ENCODE measurements at places on chromosomes 1 and 21.

DNA sequence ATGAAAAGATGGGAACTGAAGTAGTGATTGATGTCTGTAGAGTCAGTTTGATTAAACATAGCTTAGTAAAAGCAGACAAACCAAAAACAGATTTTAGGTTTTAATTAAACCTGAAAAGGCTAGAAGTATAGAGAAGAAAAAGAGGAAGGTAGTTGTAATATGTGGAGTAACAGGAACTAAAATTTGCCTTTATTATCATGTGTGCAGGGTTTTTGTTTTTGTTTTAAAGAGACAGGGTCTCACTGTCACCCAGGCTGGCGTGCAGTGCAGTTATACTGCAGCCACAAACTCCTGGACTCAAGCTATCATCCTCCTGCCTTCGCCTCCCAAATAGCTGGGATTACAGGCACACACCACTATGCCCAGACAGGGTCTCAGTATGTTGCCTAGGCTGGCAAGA lies 6.0 kb downstream of the TOR1AIP1 start:
- DNase-seq: no peak

DNA sequence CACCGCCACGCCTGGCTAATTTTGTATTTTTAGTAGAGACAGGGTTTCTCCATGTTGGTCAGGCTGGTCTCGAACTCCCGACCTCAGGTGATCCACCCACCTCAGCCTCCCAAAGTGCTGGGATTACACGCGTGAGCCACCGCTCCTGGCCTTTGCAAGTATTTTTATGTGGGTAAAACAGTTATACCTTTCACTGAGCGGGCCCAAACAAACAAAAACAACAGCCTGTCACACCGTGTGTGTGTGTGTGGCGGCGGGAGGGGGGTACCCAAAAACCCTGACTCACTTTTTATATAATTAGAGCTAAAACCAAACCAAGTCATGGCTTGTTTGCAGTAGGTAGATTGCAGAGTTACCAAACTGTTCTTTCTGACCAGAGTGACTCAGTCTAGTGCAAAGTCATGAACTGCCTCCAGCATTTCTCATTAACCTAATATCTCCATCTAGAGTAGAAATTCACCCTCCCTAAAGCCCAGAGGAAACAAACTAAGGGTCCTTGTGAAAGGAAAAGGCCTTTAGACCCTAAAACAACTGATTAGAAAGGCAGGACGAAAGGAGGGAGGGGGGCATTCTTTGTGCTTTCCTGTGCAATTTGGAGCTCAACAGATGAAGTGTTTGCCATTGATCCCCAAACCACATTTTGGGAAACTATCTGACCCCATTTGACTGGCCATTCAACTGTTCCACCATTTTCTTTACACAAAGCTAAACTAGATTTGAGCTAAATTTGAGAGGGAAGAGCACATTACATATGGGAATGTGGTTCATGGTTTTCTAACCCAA lies 181.0 kb downstream of the DHRS3 start:
- no peak for DNase-seq

- DNase-seq: peak; percentile 85
Observed at GRCh38 chr1:23368562-23369334, 888 bp downstream of the ZNF436 start.

DNA sequence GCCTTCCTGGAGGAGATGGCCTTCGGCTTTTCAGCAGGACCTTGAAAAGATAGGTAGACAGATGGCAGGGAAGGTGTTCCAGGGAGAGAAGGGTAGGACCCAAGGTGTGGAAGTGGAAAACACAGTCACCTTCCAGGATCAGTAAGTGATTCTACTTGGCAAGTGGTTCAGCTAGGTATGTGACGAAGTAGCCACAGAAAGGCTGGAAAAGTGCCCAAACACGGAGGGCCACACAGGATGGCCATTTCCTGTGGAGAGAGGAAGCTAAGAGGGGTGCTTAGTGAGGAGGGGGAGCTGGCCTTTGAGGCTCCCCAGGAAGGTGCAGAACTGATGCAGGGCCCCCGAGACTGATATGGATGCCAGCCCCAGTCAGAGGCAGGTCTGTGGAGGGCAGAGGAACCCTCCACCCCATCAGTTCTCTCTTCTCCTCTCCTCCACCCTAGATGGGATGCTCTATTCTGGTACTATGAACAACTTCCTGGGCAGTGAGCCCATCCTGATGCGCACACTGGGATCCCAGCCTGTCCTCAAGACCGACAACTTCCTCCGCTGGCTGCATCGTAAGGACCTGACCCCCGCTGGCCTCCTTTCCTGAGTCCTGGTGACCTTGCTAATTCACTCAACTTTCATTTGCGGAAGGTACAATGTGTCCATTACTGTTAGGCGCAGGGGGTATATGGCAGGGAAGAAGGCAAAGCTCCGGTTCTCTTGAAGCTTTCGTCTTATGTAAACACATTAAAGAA lies 6.8 kb downstream of the SEMA4A start:
- no peak for DNase-seq

GRCh38 chr1:155976913-155977689 lies 1.2 kb downstream of the ARHGEF2 start:
- DNase-seq: no peak

DNA sequence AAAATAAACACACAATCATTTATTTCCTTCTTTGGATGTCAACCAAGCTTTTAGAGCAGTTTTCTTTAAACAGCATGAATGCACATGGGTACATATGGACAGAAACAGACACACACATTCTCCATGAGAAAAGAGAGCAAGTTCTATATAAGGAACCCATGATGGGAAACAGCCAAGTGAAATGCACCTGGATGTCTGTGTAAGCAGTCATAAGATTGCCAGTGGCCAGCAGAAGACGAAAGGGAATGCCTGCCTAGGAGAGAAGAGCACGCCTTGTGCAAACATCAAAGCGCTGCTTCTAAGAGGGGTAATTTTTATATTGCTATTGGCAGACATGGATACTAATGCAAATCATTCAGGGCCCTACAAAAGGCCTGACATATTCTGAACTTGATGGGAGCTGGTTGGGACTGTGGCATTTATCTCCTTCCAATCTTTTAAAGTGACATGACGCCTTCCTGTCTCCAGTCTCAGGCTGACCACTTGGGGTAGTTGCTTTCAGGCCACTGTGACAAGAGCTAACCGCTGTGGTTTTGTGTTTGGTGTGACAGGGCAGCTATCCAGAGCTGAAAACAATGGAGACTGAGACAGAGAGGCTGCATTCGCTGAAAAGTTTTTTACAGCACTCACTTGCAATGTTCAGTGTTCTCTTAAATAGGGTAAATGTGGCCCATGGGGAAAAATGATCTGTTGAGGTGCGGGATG lies 75.0 kb upstream of the DPT start:
- peak; percentile 5 for DNase-seq

DNA sequence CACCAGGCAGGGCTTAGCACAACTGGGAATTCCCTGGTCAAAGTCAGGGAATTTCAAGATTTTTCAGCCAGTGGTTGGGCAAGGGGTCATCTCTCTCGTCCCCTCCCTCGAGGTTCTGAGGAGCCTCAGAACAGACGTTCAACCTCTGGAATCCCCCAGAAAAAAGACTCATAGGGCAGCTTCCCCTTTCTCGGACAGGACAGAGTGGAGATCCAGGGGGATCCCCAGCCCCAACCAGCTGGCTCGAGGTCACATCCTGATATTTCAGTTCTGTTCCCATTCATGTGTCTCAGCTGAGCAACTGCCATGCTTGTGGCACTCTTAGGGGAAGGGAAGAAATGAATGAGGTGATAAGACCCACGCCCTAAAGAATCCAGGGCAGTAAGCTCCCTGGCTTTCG lies 4.9 kb upstream of the LAD1 start:
- no peak for DNase-seq

- DNase-seq: no peak
Observed at GRCh38 chr1:6008696-6009095, 16.5 kb upstream of the NPHP4 start.

- peak; percentile 40 for DNase-seq
Observed at GRCh38 chr1:174023440-174023839, 1.3 kb upstream of the RC3H1 start.

DNA sequence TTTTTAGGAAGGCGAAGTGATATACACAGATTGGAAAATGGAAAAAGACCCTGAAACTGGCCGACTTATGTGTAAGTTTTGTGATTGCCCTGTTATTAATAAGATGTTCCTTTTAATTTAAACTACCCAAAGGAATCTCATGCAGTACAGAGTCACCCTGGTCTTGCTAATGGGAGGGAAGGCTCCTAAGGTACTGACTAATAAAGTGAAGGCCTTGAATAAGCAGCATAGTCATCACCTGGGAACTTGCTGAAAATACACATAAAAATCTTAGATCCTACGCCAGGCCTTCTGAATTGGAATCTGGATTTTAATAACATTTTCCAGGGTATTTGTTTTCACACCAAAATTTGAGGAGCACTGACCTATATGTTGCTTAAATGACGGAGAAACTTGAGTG lies 73.4 kb upstream of the MCOLN3 start:
- no peak for DNase-seq

- no peak for DNase-seq
Observed at GRCh38 chr1:184881941-184882913, 92.1 kb downstream of the NIBAN1 start.

DNA sequence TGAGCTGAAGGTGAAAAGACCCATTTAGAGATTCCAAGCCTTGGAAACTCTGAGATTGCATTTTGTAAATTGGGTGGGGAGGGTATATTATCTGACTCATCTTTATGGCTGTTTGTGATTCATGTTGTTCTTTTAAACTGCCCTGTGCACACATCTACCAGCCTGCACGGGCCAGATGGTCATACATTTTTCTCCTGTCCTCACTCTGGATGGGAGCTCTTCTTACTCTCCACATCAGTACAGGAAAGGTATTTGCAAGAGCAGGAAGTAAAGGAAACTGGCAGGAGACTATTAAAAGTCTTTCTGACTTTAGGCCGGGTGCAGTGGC lies 14.3 kb upstream of the NMNAT2 start:
- DNase-seq: no peak

- DNase-seq: no peak
Observed at GRCh38 chr1:6178751-6179563, 1.2 kb downstream of the CHD5 start.

- DNase-seq: no peak
Observed at GRCh38 chr1:199102239-199102638, 463.4 kb downstream of the PTPRC start.

DNA sequence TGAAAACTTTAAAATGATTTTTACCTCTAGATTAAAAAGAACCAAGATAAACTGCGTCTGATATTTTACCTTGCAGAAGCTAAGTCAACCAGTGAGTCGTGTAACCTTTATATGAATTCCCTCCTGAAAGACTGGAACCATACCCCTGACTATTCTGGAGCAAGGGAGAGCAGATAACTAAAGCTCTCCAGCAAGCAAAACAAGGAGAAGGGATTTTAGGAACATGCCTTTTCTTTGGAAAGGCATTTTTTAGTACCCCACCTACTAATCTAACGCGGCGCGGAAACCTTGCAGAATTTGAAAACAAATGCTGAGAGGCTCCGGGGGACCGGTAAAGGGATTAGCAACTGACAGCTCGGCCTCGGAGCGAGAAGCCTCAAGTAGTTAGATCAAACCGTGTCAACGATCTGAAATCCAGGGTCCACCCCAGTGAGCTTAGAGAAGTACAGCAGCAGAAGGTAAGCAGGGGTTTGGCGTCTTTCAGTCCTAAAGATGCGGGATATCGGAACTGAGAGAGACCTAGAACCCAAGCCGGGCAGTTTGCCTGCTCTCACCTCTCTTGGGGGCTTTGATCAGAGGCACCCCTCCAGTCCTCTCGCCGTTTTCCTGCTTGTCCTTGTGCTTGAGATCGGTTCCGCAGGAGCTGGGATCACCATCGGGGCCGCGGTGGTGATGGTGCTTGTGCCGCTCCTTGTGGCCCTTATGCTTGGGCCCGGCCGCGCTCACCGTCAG lies 954 bp downstream of the RSBN1 start:
- DNase-seq: peak; percentile 15

DNA sequence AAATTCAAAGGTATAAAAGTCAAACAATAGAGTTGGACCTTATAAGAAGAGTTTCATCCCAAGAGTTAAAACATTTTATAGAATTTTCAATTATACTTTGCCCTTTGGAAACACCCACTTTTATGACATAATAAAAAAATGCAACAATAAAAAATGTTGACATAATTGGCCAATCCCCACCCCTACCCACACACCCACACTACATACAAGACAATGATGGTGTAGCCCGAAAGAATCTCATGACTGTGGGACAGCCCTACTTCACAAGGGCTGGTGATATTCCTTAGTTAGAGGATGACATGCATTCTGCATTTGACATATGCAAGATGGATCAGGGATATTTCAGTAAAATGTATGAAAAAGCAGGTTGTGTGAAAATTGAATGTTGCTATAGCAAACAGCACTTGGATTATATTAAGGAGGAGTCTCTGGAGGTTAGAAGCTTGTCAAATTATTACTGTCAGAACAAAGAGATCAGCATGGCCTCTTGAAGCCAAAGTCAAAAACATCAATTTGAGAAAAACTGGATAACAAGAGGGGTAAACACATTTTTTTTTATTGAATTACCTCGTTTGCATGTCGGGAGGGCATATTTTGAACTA lies 133.0 kb upstream of the SAMSN1 start:
- no peak for DNase-seq

DNA sequence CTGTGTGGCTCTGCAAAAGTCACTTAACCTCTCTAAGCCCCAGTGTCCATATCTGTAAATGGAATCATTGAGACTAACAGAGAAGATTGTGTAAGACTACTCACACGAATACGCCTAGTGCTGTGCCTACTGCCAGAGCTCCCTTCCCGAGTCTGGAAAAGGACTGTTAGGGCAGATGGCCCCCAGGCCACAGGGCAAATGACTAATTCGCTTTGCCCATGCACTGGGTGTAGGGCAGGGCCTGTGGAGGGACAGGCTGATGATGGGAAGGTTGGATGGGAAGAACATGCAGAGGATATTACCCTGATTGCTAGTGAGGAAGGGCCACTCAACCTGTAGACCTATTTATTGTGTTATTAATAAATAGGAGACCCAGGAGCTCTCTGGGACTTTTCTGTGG lies 4.2 kb upstream of the GPR61 start:
- DNase-seq: no peak

DNA sequence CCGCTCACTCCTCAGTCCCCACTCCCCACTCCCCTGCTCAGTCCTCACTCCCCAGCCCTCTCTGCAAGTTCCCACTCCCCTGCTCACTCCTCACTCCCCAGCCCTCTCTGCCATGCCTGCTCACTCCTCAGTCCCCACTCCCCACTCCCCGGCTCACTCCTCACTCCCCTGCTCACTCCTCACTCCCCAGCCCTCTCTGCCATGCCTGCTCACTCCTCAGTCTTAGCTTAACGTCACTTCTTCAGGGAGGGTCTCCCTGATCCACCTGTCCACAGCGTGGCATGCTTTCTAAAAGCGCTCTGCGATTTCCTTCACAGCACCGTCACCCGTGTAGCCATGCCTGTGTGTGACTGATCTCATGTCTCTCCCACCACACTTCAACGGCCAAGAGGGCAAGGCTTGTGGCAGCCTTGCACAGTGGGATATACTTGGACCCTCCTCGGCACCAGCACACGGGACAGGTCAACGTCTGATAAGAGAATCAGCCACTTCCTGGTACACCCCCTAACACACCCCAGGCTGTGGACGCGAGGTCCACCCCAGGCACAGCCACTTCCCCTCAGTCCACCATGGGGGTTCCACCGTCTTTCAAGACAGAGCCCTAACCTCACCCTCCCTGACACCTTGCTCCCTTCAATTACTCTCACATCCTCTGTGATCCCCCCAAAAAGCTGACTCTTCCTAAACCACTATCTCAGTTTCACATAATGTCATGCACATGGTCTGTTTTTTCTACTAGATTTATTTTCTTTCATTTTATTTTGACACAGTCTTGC lies 14.0 kb downstream of the PRDM15 start:
- no peak for DNase-seq
